ENCODE measurements at places on chromosomes 2 and 18. TPM values are rescaled to one million over a fixed set of nuclear protein-coding genes. Genes with fewer than 3 reads are reported as not detected.

NAGK gene
- 115 TPM for total RNA-seq

INO80B gene
- total RNA-seq: 26.2 TPM

ESPNL gene
- total RNA-seq: 0.15 TPM

GPR39 gene
- total RNA-seq: 8.2 TPM

CHRND gene
- not detected for total RNA-seq

CCDC68 gene
- total RNA-seq: 9.6 TPM

MEP1B gene
- total RNA-seq: 0.33 TPM

FEV gene
- total RNA-seq: not detected

All from breast epithelium (tissue), 4 donors.